ENCODE measurements at places on chromosomes 5 and 9. TPM values are rescaled to one million over a fixed set of nuclear protein-coding genes. Genes with fewer than 3 reads are reported as not detected.

The RELL2 gene
- 5.6 TPM for total RNA-seq

The GDNF gene
- total RNA-seq = not detected

The MARCHF11 gene
- not detected for total RNA-seq

The NEUROG1 gene
- total RNA-seq = not detected

The SLC6A3 gene
- not detected for total RNA-seq

The BARX1 gene
- total RNA-seq = not detected

The LIX1 gene
- not detected for total RNA-seq

The C8G gene
- total RNA-seq = not detected

The IFNK gene
- total RNA-seq = not detected

The OGN gene
- not detected for total RNA-seq

The GABRP gene
- total RNA-seq = 0.49 TPM

The GLDC gene
- 4.3 TPM for total RNA-seq

The TAF11L10 gene
- not detected for total RNA-seq

The PALM2AKAP2 gene
- total RNA-seq = 0.06 TPM

The FGF18 gene
- total RNA-seq = 0.06 TPM

The NFIL3 gene
- 3.6 TPM for total RNA-seq

The RNF183 gene
- not detected for total RNA-seq

The C9 gene
- total RNA-seq = 0.57 TPM

The BTNL9 gene
- 0.13 TPM for total RNA-seq

The ZNF354B gene
- total RNA-seq = 5.0 TPM

The AGXT2 gene
- not detected for total RNA-seq

The NTNG2 gene
- total RNA-seq = under 0.01 TPM

The DOCK2 gene
- 0.16 TPM for total RNA-seq

The SOX30 gene
- total RNA-seq = not detected

The ACSL6 gene
- 0.57 TPM for total RNA-seq

The LCN15 gene
- total RNA-seq = not detected

The ARHGAP26 gene
- 9.7 TPM for total RNA-seq

The SH3RF2 gene
- total RNA-seq = 0.88 TPM

The COL27A1 gene
- total RNA-seq = 2.6 TPM

The SPINK13 gene
- not detected for total RNA-seq

The ARL10 gene
- 5.8 TPM for total RNA-seq

The SKP2 gene
- 19.4 TPM for total RNA-seq

The FLT4 gene
- total RNA-seq = 78.0 TPM

The EIF4E1B gene
- not detected for total RNA-seq

The C5orf34 gene
- 3.9 TPM for total RNA-seq
